ENCODE measurements at places on chromosomes 6 and 20. TPM values are rescaled to one million over a fixed set of nuclear protein-coding genes. Genes with fewer than 3 reads are reported as not detected.

DNA sequence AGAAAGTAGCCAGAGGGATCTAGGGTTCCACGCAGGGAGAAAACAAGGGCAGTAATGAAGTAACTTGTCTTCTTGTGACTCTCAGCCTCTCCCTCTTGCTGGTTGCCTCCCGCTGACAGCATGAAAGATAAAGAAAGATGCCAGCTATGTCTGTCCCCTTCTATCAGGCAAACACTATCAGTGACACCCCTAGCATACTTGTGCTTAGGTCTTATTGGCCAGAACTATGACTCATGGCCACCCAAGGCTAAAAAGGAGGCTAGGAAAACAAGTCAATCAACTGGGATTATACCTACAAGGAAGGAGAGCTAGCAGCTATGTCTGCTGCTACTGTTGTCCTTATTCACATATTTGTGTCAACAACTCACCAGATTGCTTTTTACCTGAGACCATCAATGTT is 206.8 kb upstream of the SOX4 start:
- no peak for DNase-seq

GRCh38 chr6:113894712-113895674 is 37.8 kb downstream of the MARCKS start:
- peak; percentile 56 for DNase-seq

DNA sequence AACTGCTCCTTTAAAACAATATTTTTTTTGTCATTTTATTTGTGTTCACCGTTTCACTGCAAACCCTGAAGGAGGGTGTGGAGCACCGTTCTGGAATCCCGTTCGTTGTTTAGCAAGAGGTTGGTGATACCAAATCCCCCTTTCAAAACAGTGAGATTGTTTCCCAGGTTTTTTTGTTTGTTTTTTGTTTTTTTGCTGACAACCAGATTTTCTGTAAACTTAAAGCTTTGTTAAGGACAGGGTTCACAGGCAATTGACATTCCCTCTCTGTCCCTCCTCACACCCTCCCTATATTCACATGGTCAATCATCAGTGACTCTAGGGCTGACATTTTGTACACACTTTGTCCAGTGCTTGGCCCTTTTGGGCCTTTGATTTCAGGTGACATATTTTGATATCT is 21.0 kb upstream of the MROH8 start:
- DNase-seq = no peak

- DNase-seq = no peak
Measured at GRCh38 chr6:34717466-34717865, 20.9 kb upstream of the ILRUN start.

GRCh38 chr20:44011251-44011940 is 96.7 kb downstream of the TOX2 start:
- no peak for DNase-seq

The EEF1A1 gene
- polyA plus RNA-seq = 20,185 TPM
